ENCODE measurements at places on chromosomes 5 and 9.

DNA sequence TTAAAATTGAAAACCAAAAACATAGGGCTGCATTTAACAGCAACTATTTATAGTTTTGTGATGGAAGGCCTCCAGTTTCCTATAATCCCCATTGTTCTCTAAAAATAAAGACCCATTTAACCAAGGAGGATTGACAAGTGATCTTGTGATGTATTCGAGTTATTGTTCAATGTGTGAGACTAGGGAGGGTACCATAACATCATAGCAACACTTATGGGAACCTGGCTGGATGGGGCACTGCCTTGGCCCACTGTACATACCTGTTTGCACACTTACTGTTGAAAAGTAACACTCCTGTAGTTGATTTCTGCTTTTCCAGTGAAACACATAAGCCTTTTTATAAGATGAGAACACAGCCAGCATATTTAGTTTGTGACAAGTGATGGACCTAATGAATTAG is 32.3 kb downstream of the MACIR start:
- no peak for DNase-seq

GRCh38 chr5:149435015-149435376 is 55.9 kb upstream of the IL17B start:
- DNase-seq, result no peak

DNA sequence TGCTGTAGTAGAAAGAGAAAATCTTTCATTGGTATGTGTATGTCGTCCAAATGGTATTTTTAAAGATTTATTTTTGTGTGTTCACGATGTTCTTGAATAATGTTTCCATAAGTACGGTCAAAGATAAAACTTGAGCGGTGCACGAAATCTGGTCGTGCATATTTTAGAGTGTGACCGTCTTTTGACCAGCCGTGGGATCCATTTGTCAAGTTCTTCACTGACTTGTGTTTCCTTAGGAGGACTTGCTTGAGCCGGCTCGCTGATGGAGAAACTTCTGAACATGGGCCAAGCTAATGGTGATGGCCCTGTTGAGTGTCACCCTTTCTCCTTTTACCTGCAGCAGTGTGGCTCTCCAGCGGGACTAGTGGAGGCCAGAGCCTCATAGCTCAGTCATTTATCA is 11.1 kb upstream of the STC2 start:
- no peak for DNase-seq

DNA sequence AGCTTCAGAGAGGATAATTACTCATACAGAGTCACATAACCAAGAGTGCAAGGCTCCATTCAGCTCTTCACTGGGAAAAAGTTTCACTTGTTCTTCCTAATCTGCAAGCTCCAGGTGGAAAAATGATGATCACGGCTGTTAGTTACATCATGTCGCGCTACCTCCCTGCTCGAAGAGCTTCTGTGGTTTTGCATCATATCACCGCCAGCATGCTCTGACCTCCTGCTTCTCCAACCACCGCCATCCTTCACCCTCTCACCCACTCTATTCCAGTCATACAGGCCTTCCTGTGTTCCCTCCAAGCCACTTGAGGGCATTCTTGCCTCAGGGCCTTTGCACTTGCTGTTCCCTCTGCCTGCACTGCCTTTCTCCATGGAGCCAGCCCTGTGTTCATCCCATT is 47.1 kb downstream of the COL27A1 start:
- no peak for DNase-seq

- no peak for DNase-seq
Observed at GRCh38 chr5:2738700-2739359, 12.6 kb downstream of the IRX2 start.

GRCh38 chr5:173733425-173733824 is 117.0 kb upstream of the BOD1 start:
- no peak for DNase-seq

- no peak for DNase-seq
Observed at GRCh38 chr9:137256856-137257255, 1.7 kb downstream of the NELFB start.

GRCh38 chr9:109681301-109681700 is 98.7 kb upstream of the PALM2AKAP2 start:
- DNase-seq, result no peak

GRCh38 chr9:14136646-14137370 is 177.1 kb downstream of the NFIB start:
- DNase-seq, result no peak

GRCh38 chr5:168766426-168766700 is 187.2 kb upstream of the PANK3 start:
- no peak for DNase-seq

DNA sequence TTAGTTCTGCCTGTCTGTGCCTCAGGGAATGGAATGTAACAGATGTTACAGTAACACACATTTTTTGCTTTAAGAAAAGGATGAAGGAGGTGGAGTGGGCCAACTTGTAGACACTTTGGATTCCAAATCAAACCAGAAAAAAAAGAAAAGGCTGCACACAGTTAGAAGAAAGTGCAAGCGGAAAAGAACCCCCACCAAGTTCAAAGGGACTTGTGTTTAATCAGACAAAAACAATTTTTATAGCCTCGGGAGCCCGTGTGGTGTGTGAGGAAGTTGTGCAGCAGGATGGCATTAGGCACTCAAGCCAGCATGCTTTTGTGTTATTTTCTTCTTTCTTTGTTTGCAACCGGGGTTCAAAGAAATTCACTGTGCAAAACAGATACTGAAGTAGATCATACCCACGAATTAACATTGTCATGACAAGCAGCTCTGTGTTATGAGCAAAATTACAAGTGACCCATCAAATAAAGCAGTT is 189.5 kb downstream of the SEMA5A start:
- no peak for DNase-seq

- peak; percentile 60 for DNase-seq
Observed at GRCh38 chr9:76302947-76303550, 91.2 kb downstream of the RFK start.

GRCh38 chr9:2307480-2307879 is 292.3 kb downstream of the SMARCA2 start:
- DNase-seq, result peak; percentile 36

DNA sequence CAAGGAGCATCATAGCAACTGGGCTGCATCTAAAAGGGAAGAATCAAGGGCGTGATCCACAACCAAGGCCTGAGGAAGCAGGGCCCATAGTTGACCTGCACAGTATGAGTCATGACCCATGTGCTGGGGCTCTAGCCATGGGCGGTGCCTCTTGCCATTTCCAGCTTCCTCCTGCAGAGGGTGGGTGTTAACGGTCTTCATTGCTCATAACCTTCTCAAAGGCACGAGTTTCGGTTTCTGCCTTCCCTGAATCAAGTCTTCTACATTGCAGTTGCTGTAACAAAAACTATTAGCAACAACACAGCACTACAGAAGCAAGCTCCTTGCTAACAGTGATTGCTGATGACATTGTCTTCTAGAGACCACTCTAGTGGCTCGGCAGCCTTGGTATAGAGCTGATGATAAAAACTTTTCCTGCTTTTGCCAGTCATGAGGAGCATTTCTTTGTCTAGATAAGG is 66.9 kb downstream of the CTSL start:
- DNase-seq, result peak; percentile 99
